Renal cortical epithelial cell (primary cell): ENCODE measurements at places on chromosomes 12 and 14.

DNA sequence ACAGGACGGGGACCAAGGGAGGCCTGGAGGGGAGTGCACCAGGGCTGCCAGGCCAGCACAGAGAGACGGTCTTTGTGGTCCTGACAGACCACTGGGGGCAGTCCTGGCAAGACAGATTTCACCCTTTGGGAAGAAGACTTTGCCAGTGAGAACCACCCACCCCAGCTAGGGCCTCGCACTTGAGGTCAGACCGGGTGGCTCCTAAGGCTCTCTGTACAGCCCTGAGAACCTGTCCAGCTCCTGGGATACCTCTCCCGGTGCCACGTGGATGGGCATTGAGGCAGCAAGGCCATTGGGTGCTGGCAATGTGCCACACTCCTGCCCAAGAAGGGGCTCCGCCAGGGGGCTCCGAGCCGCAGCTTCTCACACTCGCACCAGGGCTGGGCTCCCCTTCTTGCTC, 42.4 kb downstream of the DEGS2 start:
- DNase-seq: no peak

DNA sequence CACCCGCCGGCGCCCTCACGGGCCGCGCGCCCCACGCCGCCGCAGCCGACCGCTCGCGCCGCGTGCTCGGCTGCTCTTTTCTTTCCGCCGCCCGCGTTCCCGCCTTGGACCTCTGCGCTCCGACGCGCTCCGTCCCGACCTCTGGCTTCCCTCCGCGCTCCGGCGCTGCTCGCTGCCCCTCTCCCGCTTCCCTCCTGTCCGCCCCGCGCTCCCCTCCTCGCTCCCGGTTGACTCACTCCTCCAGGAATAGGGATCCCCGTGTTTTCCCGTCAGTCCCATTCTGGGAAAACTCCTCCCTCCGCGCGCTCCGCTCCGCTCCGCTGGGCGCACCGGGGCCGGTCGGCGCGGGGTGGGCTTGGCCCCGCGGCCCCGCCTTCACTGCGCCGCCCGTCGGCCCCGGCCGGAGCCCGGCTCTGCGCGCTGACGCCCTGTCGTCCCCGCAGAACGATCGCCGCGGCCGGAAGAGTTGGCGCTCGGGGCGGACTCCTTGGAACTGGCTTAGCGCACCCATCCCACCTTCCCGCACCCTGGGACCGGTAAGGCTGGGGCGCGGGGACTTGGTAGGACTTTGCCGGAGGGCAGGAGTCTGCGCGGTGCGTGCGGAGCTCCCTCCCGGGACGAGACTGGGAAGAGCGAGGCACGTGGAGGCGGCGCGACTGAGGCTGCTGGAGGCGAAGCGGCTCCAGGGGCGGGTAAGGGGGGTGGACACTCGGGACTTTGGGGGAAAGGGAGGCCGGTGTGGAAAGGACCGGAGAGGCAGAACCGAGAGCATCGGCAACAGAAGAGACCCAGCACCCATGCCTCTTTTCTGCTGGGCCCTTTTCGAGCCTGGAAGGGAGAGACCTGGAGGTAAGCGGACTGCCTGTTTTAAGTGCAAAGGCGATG, 550 bp downstream of the TEAD4 start:
- DNase-seq: peak; percentile 62

DNA sequence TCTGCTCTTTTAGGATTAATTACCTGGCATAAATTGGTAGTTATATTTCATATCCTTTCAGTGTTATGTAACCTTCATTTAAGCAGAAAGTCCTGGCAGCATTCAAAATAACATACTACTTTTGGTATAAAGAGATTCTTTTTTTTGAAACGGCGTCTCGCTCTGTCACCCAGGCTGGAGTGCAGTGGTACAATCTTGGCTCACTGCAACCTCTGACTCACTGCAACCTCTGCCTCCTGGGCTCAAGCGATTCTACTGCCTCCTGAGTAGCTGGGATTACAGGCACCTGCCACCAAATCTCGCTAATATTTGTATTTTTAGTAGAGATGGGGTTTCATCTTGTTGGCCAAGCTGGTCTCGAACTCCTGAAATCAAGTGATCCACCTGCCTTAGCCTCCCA, 9.2 kb downstream of the KTN1 start:
- DNase-seq: peak; percentile 48

DNA sequence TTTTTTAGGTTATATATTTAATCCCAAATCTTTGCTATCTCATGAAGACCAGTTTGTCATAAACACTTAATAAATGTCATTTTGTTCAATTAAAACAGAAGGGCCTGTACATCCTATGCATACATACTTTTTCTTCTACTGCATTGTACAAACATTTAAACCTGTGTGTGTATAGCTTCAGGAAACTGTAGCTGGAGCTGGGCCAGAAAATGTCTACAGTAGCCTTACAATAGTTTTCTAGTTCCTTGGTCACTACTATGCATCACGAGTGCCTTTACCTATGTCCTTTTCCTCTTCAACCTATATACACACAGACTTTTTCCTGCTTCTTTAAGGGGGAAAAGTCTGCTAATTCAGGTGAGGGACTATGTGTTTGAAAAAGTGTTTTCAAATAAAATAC, 302.8 kb downstream of the PAWR start:
- no peak for DNase-seq

- no peak for DNase-seq
Observed at GRCh38 chr12:4992871-4993270, 50.8 kb upstream of the KCNA5 start.

- DNase-seq: peak; percentile 19
Observed at GRCh38 chr12:46089414-46090162, 99.2 kb upstream of the SCAF11 start.

GRCh38 chr12:65532764-65533163, 254.3 kb downstream of the MSRB3 start:
- peak; percentile 98 for DNase-seq

DNA sequence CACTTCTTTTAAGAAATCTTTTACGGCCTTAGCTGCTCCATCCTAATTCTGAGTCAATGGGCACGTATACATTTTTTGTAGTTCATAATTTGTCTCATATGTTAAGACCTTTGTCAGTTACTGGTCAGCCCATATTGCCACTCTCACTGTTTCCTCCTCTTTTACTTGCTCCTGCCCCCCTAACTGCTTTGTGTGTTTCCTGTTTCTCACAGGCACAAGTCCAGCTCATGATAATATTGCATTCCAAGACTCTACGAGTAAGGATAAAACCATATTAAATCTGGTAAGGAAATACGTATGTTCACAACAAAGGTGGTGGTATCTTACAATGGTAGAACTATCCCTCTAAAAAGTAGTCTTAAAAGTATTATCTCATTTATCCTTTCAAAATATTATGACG, 111.7 kb downstream of the DNAI7 start:
- no peak for DNase-seq

- DNase-seq: no peak
Observed at GRCh38 chr12:13257356-13257875, 60.9 kb downstream of the EMP1 start.

DNA sequence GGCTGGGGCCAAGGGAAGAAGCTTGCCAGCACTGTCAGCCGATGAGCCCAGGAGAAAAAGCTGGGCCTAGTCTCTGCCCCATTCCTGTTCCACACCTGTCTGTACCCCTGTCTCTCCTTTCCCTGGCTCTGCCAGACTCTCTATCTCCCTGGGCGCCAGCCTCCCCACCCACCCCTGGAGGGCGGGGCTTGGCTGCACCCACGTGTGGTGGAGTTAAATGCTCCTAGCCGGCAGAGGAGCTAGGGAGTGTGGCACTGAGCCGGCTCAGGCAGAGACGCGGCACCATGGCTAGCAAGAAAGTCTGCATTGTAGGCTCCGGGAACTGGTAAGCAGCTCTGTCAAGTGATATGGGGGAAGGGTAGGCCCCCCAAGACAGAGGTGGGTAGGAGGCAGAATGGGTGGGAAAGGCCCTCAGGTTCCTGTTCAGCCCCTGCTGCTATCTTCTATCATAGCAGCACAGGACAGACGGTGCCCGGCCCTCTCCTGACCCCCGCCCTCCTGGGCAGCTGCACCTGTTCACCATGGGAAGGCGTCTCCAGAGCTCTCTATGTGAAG, at the start of gene GPD1:
Gene GPD1 (plus strand): TSS at position 242 of the 555 bp plus-strand sequence. CDS start 43 bp downstream, at position 285.
- peak; percentile 50 for DNase-seq
